Hepatocyte (in vitro differentiated cells): ENCODE measurements at places on chromosomes 13 and 19.

DNA sequence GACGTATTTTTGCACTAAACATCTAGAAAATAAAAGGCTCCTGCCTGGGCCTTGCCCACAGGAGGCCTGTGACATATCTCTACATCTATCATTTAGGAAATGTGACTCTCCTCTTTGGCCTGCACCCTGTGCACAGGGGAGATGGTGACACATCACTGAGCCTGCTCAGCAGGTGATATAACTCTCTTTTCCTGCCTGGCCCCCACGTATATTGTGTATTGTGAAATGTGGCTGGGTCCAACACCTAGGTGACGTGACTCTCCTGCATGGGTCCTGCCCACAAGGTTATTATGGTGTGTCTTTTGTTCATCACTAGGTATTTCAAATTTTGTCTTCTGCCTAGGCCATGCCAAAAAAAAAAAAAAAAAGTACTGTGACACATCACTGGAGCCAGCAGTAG is 61.4 kb upstream of the ZNF724 start:
- DNase-seq: no peak

DNA sequence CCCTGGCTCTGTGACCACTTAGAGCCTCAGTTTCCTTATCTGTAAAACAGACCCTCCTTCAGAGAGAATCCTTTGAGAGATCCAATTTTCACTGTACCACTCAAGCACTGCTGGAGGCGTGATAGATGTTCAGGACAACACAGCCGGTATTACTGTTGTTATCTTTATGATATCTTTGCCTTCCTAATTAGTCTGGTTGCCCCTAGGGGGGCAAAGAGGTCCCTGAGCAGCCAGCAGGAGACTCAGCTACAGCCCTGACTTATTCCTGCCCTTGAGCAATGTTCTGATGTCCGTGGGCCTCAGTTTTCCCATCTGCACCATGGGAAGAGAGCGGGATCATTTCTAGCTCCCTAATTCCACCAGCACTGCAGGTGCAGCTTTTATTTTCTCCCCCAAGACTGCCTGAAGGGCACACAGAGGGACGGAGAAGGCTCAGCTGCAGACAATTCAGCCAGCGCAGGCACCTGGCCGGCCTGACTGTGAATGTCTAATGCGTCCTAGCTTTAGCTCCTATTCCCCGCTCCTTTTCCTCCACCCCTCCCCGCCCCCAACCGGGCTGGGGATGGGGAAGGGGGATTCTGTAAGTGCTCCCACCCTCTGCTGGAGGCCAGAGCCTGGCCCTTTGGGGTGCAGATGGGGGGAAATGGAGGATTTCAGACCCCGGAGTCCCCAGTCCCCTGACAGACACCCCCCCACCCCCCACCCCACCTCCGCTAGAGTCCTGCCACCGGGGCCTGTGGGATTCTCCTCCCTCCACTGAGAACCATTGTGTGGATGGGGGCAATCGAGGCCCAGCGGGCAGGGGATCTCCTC is 16.2 kb downstream of the TLE5 start:
- no peak for DNase-seq

DNA sequence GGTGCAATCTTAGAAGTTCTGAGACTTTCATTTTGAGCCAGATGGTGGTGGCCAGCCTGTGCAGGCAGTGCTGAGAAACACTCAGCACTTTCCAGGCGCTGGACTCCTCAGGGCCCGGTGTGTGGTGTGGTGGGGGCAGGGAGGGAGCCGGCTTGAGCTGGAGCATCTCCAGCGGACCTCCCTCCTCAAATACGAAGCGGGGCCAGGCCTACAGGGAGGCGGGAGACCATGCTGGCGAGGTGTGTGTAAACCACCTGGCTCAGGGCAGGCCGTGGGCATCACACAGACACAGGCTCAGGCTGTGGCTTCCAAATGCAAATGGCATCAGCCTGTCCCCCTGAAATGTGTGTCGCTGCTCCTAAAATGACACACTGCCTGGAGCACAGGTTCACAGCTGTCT is 33.3 kb upstream of the RANBP3 start:
- no peak for DNase-seq

DNA sequence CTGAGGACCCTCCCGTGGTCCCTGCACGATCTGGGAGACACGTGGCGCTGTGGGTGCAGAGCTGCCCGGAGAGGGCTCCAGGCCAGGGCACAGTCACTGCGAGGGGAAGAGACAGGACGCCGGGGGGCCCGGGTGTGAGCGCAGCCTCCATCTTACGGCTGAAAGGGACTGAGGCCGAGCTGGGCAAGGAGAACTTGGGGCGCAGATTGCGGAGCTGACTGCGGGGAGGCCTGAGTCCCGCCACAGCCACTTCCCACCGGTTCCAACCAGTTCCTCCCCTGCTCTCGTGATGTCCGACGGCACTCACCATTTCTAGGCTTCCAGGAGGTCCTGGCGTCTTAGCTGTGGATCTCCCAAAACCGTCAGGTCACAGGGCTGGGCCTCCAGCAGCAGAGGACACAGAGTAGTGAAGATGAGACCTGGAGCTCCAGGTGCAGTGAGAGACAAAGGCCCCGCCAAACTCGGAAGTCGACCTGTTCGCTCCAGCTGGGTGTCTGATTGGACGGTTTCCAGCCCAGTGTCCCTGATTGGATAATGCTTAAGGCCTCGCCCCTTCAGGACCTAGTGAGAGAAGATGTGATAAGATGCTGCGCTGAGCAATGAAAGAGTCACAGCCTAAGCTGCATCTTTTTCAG is 4.8 kb upstream of the ZNF253 start:
- DNase-seq: peak; percentile 28

GRCh38 chr19:6276447-6276846 is 3.3 kb downstream of the MLLT1 start:
- peak; percentile 43 for DNase-seq

- DNase-seq: no peak
Measured at GRCh38 chr13:24362435-24362952, 53.1 kb downstream of the C1QTNF9 start.

DNA sequence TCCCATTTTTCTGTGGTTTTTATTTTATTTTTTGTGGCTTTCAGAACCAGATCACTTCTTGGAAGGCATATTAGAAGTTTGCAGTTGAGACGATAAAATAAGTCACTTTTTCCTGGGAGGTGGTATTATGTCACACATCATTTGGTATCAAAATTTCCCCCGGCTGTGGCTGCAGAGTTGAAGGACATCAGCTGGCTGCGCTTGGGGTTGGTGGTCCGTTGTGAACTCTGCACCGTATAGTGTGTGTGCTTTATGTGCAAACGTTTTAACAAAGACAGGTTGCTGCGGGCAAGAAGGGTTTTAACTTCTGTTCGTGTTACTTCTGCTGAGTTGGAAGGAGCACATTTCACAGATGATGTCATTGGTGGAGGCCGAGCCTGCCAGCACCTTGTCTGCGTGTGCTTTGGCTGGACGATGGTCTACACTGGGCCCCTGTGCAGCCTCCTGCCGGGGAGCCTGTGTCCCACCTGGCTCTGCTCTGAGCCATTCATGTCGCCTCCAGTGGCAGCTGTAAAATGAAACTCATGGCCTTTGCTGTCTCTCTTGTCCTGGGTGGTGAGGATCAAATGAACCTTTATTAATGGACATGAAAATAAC is 9.6 kb downstream of the ATP11A start:
- DNase-seq: no peak

- no peak for DNase-seq
Measured at GRCh38 chr19:17234911-17235299, 8.9 kb downstream of the OCEL1 start.
